ENCODE measurements at places on chromosomes 6 and 20. TPM values are rescaled to one million over a fixed set of nuclear protein-coding genes. Genes with fewer than 3 reads are reported as not detected.

CALHM6 gene
- total RNA-seq, result 0.94 TPM

FOXF2 gene
- 1.8 TPM for total RNA-seq

LAMA4 gene
- 220 TPM for total RNA-seq

COL11A2 gene
- total RNA-seq, result 2.7 TPM

PNPLA1 gene
- not detected for total RNA-seq

ADA gene
- 177 TPM for total RNA-seq

DNAH8 gene
- total RNA-seq, result 0.21 TPM

FKBP1C gene
- total RNA-seq, result 0.55 TPM

PEDS1 gene
- total RNA-seq, result 63.7 TPM

HEY2 gene
- total RNA-seq, result 22.7 TPM

PRR18 gene
- not detected for total RNA-seq

TSBP1 gene
- not detected for total RNA-seq

GGTLC1 gene
- not detected for total RNA-seq

PLA2G7 gene
- not detected for total RNA-seq

OR2H1 gene
- total RNA-seq, result not detected

OR2B2 gene
- total RNA-seq, result not detected

CLPSL2 gene
- not detected for total RNA-seq

LAMA2 gene
- total RNA-seq, result 14.2 TPM

HLA-DOB gene
- total RNA-seq, result 0.24 TPM

SLC23A2 gene
- total RNA-seq, result 22.2 TPM

CLVS2 gene
- not detected for total RNA-seq

ZNF165 gene
- total RNA-seq, result 0.78 TPM

PRICKLE4 gene
- total RNA-seq, result 2.3 TPM

WFDC5 gene
- not detected for total RNA-seq

SIRPD gene
- total RNA-seq, result not detected

Data from osteocyte (in vitro differentiated cells).